ENCODE measurements at places on chromosomes 12 and 14.

- no peak for DNase-seq
Observed at GRCh38 chr14:69531135-69531534, 43.5 kb downstream of the CCDC177 start.

- DNase-seq = peak; percentile 20
Observed at GRCh38 chr12:51103977-51104376, 20.6 kb upstream of the CSRNP2 start.

- no peak for DNase-seq
Observed at GRCh38 chr14:80955416-80955941, at the start of gene TSHR. Gene TSHR (plus strand): TSS chr14:80955621. CDS start chr14:80955681, 60 bp downstream.

DNA sequence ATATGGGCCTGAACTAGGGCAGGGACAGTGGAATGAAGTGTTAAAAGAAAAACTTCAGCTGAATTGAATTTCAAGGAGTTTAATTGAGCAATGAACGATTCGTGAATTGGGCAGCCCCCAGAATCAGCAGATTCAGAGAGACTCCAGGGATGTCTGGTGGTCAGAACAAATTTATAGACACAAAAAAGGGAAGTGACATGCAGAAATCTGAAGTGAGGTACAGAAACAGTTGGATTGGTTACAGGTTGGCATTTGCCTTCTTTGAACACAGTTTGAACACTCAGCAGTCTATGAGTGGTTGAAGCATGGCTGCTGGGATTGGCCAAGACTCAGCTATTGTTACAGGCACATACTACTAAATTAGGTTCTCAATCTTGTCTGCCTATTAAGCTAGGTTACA, 9.7 kb upstream of the TBPL2 start:
- no peak for DNase-seq

GRCh38 chr14:34536951-34537676, 2.4 kb downstream of the EAPP start:
- DNase-seq = no peak

DNA sequence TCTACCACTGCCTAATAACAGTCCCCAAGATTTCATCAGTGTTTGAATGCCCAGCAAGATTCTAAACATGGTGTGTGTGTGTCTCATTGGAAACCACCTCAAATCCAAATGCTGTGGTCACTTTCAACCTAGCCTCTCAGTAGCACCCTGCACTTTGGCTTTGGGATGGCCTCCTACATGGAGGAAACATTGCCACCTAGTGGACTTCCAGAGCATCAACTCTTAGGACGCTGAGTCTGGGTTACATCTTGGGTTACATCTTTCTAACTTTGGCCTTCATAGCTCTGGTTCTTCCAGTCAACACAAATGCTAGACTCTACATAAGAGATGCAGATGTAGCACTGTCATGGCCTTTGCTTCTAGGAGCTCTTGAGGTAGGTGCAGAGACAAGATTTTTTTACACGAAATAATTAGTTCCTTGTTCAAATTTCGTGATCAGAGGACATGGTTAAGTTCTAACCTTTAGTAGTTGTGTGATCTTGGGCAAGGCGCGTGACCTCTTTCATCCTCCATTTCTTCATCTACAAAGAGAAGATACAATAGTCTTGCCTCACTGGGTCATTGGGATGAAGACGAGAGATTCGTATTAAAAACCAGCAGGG, 113.5 kb upstream of the VASH1 start:
- DNase-seq = no peak

DNA sequence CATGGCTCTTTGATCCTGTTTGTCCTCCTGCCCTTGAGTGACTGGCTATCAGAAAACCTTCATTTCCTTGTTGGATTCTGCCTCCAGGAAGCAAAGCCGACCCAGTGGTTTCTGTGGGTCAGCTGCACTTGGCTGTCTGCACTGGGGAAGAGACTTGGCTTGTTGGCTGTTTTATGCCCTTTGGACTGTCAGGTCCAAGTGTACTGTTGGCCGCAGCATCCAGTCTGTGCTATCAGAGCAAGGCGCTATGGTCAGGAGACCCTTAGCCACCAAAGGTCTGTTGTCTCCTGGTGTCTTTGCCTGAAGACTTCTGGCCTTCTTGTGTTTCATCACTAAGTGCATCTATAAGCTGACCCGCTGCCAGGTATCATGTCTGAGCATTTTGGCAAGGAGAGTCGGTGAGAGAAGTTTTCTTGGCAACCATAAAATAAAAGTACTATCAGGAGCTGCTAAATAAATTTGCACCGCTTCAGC, 177.4 kb upstream of the HIF1A start:
- DNase-seq = no peak

DNA sequence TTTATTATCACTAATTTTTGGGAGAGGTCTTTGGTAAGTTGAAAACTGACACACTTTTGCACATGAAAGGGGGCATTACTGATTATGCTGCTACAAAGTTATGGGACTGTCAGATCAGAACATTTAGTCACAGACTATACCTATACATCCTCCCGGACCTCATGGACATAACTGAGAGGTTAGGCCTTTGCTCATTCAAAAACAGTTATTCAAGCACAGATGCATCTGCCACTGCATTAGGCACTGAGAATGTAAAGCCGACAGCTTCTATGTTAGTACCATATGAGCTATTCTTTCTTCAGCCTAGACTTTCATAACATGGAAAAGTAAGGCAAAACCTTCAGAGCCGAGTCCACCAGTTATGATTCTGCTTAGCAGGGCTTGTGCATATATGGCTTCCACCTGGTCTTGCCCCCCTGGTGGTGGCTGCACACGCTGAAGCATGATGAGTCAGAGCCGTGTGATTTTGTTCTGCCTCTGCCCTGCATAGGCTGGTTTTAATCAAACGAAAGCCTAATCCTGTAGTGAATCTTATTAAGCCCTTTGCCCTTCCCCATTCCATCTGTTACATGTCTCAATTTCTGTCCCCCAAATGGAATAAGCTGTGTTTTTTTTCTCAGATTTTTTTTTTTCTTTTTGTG, 21.8 kb upstream of the RNU6-8 start:
- no peak for DNase-seq

DNA sequence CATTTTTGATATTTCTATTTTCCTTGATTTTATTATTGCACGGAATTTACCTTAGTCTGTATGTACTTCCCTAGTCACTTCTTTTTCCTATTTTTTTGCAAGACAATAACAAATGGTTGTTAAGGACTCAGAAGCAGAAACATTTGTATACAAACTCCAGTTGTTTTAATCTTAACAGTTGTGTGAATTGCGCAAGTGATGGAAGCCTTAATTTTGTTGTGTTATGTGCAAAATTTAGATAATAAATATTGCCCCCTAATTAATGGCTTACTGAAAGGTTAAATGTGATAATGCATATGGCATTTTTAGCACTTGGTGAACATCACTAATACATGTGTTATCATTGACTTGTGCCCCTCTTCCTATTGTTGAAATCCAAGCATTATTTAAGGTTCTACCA, 82.0 kb downstream of the MGAT4C start:
- no peak for DNase-seq

DNA sequence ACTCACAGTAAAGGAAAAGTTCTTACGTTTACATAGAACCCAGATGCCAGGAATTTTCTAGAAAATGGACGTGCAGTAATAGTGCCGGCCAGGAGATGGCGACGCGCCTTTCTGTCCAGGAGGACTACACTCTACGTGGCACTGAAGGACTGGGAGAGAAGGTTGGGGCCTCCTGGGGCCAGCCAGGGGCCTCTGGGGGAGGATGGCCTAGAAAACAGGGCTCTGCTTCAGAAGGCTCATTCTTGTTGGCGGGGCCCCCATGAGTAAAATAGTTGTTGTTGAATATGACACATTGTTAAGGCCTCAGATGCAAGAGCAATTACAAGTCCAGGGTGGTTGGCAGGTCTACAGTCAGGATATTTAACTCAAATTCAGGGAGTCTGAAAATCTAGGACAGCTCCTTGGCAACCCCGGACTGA, 120.1 kb upstream of the MAX start:
- DNase-seq = peak; percentile 43

GRCh38 chr14:96989306-96989705, 192.1 kb downstream of the VRK1 start:
- no peak for DNase-seq

- no peak for DNase-seq
Observed at GRCh38 chr12:104532636-104533035, 75.9 kb downstream of the CHST11 start.

GRCh38 chr14:65224799-65225198, 122.5 kb upstream of the MAX start:
- DNase-seq = no peak

DNA sequence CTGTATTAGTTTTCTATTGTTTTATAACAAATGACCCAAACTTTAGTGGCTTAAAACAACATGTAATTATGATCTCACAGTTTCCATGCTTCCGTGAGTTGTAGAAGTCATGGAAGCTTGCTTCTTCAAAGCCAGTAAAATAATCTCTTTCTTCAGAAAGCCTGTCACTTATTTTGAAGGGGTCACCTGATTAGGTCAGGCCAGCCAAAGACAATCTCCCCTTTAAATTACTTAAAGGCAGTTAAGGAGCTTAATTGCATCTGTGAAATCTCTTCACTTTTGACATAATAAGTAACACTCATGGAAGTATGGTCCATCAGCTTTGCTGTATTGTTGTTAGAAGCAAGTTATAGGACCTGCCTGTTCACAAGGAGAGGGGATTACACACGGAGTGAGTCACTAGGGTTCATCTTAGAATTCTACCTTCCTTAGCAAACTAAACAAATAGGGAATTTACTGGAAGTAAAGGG, 89.8 kb downstream of the FAR2 start:
- DNase-seq = no peak

DNA sequence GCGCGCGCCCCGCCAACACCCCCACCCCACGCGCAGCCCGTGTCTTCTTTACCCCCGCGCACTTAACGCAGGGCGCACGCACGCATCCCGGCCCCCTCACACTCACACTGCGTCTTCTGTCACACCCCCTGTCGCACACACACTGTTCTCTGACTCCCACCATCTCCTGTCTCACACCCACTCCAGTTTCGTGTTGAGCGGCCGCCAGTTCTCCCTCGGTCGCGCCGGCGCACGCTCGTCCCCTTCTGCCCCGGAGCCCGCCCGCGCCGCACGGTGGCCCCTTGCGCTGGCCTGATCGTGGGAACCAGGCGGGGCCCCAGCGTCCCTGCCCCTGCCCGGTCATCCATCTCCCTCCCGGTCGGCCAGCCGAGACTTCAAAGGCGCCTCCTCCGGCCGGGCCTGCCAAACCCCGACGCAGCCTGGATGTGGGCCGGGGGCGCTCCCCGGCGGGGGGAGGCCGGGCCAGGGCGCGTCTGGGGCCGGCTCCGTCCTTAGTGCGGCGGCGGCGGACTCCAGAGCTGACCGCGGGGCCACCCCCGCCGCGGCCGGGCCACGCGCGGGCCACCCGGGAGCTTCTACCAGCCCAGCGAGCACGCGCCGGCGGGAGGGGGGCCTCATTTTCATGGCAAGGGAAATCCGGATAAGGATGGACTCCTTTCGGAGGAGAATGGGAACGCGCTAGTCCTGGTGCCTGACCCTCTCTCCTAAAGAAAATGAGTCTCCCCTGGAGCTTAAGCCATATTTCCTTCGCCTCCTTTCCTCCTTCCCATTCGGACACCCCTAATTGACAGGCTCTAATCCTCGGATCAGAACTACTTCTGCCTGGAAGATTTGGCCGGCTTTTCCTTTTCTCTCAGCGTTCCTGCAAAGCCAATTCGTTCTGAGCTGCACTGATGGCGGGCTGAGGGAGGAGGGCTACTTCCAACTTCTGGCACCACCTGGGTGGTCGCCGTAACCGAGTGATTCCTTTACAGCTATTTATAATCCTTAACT, 82.0 kb upstream of the HMGA2 start:
- DNase-seq = no peak

DNA sequence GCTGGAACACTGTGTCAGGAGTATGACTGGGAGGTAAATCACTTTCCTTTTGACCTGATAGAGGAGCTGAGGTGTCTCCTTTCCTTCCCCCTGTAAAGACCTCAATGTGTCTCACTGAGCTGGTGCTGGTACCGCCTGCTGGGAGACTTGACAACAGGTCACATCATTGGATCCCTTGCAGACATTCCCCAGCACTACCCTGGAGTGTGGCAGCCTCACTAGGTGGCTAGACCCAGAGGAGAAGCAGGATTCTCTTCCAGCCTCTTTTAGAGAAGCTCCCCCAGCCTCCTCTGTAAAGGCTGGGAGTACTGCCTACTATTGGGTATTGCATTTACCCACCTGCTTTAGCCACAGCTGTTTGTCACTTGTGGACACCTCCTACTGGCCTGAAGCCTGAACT, 223.9 kb downstream of the ADGRD1 start:
- no peak for DNase-seq

- DNase-seq = no peak
Observed at GRCh38 chr14:54189748-54190354, 207.0 kb upstream of the CDKN3 start.

DNA sequence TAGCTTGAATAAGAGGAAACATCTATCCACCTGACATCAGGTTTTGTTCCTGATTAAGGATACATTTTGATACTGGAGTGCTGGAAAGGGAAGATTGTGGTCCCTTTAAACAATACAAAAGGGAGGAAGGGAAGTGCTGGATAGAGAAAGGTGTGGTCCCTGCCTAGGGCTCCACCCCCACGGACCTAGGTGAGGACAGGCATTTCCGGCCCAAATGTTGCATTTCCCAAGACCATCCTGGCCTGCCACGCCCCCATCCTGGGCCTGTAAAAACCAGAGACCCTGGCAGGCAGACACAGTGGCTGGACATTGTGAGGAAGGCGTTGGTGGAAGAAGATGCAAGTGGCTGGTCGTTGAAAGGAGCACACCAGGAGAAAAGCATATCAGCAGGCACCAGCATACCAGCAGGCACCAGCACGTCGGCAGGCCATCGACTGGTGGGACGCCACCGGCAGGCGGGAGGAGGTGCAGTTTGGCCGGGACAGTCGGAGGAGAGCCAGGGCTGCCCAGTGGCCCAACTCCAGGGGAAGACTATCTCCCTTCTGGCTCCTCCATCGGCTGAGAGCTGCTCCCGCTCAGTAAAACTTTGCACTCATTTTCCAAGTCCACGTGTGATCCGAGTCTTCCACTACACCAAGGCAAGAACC, 53.2 kb upstream of the AMN1 start:
- no peak for DNase-seq

- DNase-seq = no peak
Observed at GRCh38 chr12:109264943-109265650, 44.0 kb downstream of the FOXN4 start.

DNA sequence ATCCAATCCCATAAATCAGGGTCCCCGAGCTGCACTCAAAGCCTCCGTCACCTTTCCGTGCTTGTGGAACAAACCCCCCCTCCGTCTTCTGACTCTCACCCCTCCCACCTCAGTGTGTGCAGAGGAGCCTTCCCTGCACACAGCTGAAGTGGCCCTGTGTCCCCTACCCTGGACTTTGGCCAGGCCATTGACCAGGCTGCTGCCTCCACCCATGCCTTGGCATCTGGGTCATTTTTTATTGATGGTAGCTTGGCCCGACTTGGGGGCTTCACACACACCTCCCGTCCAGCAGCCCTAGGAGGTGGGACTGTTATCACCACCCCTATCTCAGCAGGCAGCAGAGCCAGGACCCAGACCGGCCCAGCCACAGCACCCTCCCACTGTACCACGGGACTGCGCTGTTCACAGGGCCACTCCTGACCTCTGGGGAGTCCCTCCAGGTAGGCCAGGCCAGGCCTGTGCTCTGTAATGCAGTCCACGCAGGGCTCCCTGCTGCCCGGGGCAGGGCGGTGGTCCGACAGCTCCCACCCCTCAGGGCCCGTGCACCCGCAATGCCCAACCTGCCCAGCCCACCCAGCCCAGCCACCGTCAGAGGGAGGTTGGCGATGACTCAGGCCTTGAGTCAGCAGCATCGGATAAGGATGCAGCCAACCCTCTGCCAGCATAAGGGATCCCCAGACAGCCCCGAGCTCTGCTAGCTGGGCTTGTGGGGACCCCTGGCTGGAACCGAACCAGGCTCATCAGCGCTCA, 9.2 kb upstream of the INF2 start:
- DNase-seq = no peak

GRCh38 chr12:108595711-108596647, 1.9 kb downstream of the TMEM119 start:
- no peak for DNase-seq

Measured in stimulated activated CD8-positive, alpha-beta memory T cell treated with anti-CD3 and anti-CD28 coated beads, Interleukin-2, amount 100 ng/mL, for 48 hours (primary cell).